ENCODE measurements at places on chromosomes 3 and 15.

DNA sequence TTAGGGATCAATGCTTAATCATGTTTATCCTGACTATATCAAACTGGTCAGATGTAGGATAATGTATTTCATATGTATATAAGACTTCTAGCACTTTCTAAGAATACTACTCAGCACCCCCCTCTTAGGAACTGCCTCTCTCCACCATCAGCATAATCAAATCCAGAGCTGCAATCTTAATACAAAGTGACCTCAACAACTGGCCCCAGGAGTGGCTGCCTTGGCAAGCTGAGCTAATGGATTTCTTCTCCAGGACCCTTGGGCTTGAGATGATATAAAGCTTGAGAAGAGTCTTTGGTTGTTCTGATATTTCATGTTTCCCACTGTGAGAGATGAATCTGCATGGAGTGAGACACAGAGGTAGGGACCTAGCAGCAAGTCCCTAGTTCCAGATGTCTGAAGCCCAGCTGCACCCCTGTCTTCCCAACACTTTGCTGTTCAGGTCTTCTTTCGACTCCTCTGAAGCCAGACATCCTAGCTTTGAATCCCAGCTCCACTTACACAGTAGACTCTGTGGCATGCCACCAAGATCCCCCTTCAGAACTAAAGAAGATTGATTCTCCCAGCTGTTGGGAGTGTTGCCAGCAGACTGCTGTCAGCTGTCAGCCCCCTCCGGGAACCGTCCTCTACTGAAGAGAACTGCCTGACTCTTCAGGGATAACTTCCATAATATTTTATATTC is 309.3 kb upstream of the UBE2E2 start:
- no peak for DNase-seq

- DNase-seq = peak; percentile 57
These were observed 31.0 kb downstream of the IDH2 start for GRCh38 chr15:90071220-90071807.

DNA sequence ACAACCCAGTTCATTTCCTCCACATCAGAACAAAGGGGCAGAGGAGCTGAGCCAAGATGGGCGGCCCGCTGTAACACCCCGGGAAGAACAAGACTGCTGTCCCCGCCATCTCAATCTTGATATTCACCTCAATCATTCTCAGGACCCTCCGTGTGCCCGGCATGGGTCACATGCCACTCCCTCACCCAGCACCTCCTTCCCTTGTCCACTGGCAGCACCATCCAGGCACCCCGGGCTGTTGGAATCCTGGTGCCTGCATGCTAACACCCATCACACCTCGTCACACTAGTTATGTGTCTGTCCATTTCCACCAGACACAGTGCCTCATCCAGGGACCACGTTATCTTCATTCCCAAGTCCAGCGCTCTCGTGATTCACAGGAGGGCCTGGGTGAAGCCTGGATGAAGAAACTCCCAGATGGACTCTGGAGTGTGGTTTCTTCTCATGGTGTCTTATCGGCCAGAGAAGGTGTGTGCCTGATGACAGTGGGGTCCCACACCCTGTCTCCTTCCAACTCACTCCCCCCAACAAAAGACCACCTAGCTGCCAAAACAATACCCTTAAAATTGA is 16.7 kb downstream of the MEGF11 start:
- no peak for DNase-seq

DNA sequence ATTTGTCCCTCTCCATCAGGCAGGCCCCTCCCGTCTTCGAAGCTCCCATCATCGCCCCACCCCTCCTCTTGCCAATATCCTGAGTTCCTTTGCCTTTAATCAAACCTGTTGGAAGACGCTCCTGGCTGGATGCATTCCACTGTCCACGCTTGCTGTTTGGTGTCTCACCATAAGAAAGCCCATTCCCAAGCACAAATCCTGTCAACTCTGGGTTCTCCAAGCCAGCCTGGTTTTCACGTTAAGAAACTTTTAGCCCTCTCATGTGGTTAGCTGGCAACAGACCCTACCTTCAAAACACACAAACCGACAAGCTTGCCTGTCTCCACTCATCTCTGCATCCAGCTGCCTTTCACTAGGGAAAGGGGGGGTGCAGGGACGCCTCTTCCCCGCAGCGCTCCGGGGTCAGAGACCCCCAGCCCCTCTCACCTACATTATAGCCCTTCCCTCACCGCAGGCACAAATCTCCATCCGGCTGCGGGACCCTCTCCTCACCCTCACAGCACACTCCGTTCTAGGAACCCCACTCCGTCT is 1.1 kb downstream of the GORASP1 start:
- DNase-seq = no peak

GRCh38 chr15:49848282-49848724 is 227.5 kb downstream of the DTWD1 start:
- no peak for DNase-seq

DNA sequence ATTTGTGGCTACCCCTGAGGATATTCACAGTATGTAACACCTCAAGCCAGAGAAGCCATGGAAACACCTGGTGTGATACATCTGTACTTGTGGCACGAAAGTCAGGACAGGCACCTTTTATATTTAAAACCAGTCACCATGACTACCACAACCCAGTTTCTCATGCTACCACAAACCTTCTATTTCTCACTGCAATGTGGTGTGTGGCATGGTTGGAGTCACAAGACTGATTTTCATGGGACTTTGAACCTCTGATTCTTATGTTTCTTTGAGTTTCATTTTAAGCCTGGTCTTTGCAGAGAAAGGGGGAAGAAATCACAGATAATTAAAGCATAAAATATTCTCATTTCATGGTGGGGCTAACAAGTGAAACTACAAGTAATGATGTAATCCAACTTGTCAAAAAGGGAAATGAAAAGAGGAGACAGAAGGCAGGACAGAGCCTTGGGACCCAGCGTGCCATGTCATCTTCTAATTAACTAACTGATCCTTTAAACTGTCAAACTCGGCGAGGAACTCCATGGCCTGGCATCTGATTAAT is 175.9 kb downstream of the PDZRN3 start:
- no peak for DNase-seq

GRCh38 chr3:42654331-42655201 is 1.1 kb downstream of the ZBTB47 start:
- DNase-seq = no peak

DNA sequence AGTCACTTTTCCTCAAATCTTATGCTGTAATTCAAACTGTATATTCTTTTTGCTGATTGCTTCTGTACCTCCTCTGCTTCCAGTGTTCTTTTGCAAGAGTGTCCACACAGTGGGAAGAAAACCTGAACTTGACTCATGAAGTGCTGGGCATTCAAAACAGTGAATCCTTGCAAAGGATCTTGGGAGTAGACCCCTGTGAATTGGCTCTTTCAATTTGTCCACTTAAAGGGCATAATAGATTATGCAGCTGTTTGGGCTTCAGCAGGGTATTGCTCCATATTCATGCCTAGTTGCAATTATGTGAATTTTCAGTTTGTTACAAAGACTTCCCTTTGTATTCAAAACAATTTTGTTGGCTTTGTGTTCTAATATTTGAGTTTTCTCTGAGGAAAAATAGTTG is 11.4 kb downstream of the ZFAND6 start:
- no peak for DNase-seq
